ENCODE measurements at places on chromosomes 5 and 9.
A peak's percentile ranks its signal among the peaks of the same experiment; 100 is the strongest.

DNA sequence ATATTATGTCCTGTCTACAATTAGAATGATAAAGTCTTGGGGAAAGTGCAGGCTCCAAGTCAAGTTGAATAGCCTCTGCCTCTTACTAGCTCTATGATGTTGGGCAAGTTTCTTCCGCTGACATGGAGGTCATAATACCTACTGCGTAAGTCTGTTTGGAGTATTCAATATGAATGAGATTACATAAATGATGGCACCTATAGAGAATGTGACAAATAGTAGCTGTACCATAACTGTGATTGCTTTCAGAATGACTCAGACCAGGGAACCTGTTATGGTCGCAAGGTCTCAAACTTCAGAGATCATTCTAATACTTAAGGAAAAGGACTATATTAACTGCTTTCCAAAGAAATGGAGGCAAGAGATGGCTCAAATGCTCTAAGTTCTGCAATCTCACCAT, 94.0 kb upstream of the ABCA1 start:
- DNase-seq, result no peak

- no peak for DNase-seq
These were observed 10.6 kb upstream of the PARP8 start for GRCh38 chr5:50655810-50656205.

DNA sequence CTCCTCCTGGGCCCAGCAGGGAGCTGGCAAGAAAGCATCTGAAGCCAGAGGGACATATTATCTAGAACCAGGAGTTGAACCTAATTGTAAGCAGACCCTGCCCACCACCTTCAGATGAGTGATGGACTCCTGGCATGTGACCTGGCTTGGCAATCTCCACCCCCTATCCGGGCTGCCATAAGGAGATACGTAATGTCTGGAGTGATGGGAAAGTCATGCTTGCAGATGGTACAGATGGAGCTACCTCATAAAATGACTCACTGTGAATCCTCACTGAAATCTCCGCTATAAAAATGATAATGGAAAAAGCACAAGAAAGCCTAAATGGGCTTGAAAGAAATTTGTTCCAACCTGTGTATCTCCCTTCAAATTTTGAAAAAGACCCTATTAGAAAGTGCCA, 157.5 kb downstream of the DMRT2 start:
- DNase-seq, result no peak

DNA sequence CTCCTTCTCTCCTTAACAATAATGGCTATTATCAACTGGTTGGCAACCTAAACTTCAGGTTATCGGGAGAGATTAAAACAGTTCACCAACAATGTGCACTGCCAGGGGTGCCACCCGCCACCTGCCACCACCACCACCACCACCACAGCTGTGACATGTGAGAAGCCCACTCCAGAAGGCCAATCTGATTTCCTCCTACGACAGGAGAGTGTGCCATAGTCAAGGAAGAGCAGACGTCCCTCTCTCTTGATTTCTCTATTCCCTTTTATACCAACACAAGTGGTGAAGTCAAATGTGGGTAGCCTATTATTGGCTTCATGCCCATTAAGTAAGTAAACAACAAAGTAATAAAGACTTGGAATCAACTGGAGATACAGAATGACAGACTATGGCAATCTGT, 22.4 kb downstream of the GNAQ start:
- no peak for DNase-seq

DNA sequence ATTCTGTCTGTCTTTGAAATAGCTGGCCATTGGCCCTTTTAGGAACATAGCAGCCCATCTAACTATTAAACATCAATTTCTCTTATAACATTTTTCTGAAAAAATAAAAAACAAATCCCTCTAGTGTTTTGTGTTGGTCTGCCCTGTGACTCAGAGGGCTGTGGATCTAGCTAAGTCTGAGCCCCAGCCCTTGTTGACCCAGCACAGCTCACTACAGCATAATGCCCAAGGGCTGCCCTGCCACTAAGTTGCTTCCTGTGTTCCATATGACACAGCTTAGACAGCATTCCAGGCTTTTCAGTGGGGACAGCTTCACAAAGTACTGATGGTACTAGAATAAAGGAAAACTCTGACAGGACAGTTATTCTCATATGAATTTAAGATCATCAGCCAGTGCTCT, 136.0 kb downstream of the SCAMP1 start:
- DNase-seq, result no peak

- peak; percentile 84 for DNase-seq
These were observed 46.5 kb downstream of the RXRA start for GRCh38 chr9:134372581-134373267.

GRCh38 chr9:81607593-81608288, 81.6 kb downstream of the TLE1 start:
- DNase-seq, result no peak

GRCh38 chr9:136847088-136847825, 2.0 kb upstream of the PHPT1 start:
- peak; percentile 37 for DNase-seq

- DNase-seq, result peak; percentile 64
These were observed 872 bp upstream of the SMIM3 start for GRCh38 chr5:150777685-150778084.

DNA sequence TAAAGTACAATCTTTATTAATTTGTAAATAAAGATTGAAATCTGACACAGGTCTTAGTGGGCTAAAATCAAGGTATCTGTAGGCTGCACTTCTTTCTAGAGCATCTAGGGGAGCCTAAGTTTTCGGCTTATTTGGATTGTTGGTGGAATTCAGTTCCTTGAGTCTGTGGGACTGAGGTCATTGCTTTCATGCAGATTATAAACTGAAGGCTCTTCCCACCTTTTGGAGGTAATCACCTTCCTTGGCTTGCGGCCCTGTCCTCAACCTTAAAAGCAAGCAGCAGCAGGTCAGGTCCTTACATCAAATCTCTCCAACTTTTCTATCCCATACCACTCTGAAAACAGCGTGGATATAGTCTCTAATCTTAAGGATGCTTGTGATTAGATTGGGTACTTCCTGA, 25.9 kb downstream of the MAT2B start:
- no peak for DNase-seq

DNA sequence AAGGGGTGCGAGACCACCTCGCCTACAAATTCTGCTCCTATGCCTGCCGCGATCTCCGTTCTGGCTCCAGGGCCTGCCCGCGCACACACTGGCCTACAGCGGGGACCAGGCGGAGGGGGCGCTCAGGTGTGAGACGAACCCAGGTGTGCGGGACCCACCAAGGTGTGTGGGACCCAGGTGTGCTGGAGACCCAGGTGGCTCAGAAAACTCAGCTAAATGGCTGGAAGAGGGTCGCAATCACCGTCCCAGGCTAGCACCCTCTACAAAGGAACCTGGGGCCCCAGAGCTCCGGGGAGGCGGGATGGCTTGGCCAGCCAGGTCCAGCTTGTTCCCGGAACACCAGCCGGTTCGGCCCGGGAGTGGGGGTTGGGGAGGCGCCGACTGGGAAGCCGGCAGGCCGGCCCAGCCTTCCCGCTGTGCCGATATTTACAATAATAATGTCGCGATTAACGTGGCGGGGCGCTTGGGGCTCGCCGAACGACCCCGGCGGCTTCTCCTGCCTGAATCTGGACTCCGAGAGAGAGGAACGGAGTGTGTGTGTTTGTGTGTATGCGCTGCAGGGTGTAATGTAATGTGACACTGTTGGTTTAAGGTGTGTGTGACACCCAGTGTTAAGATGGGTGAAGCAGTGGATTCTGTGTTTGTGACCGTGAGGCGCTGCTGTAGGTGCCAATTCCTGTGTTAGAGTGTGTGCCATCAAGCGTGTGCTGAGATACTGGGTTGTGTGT, 1.4 kb downstream of the PCDH1 start:
- no peak for DNase-seq

DNA sequence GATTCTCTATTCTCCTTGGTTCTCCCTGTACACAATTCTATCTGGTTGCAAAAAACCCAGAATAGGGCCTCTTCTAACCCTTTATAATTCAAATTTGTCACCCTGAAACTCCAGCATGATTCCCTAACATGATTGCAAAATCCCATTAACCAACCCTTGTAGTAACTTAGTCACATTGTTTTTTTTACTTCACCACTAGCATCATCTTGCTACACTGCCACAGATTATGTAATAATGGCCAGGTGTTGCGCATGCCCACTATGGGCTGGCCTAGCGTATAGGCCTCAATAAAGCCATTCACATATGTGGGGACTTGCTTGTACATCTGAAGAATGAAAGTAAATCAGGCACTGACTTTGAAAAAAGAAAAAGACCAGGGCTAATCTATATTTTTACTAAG, 25.7 kb downstream of the FAM170A start:
- DNase-seq, result peak; percentile 70

GRCh38 chr9:136029556-136029955, 65.5 kb downstream of the NACC2 start:
- DNase-seq, result no peak

- DNase-seq, result no peak
These were observed 205.5 kb upstream of the TARS1 start for GRCh38 chr5:33235304-33235703.

- no peak for DNase-seq
These were observed 28.3 kb downstream of the IARS1 start for GRCh38 chr9:92265154-92265553.

DNA sequence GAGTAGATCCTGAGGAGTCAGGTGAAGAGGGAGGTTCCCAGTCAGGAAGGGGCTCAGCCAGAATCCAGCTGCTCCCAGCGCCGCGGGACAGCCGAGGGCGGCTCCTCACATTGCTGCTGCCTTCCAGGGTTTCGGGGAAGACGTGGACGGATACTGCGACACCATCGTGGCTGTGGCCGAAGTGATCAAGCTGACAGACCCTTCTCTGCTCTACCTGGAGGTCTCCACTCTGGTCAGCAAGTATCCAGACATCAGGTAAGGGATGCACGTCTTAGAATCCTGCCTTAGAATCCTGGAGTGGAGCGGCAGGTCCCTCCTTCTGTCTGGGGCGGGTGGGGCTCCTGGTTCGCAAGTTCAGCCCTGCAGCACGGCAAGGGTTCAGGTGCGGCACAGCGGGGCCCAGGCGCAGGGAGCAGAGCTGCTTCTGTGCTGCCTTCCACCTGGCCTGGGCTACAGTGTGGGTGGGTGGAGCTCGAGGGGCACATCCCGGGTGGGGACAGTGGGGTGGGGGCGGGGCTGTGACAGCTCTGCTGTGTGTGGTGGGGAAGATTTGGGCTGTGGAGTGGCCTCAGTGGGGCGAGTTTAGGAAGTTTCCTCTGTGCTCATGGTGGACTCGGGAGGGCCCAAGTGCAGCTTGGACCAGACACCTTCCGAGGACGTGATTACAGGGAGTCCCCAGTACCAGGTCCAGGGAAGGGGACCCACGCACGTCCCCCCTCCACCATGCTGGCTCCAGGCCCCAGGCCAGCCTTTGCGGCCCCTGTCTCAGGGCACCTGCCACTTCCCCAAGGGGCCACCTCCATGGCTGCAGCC, 22.8 kb downstream of the EXOC3 start:
- DNase-seq, result no peak

- no peak for DNase-seq
These were observed 37.8 kb downstream of the RALGPS1 start for GRCh38 chr9:126952205-126952977.

DNA sequence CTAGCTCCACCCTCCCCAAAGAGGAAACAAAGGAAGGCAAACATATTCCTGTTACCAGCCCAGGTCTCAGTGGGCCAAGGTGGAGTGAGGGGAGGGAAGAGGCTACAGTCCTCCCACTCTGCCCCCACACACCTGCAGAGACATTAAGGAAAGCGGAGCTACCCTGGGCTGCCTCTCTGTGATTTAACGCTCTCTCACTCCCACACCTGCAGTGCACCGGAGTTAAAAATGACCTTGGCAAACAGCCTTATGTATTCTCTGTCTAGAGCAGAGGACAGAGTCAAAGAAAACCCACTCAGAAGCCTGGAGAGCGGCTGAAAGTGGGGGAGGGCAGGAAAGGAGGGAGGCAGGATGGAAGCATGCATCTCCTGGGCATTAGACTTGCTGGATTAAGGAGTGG, 32.7 kb downstream of the KCNIP1 start:
- no peak for DNase-seq

DNA sequence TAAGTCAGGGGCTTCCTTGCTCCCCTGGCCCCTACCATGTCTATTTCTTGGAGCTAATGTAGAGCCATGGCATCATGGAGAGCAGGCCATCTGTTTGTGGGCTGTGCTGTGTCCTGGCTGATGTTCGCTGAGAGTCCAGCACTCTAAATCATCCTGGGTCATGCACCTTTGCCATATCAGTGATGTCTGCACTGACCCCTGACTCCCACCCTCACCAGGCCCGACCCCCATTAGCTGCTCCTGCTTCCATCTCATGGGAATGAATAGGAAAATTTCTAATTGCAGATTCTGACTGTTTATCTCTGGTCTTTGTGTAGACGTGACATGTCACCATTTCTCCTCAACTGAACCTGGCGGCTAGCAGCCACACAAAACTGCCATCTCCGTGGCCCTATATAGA, 236.9 kb downstream of the NSG2 start:
- no peak for DNase-seq

DNA sequence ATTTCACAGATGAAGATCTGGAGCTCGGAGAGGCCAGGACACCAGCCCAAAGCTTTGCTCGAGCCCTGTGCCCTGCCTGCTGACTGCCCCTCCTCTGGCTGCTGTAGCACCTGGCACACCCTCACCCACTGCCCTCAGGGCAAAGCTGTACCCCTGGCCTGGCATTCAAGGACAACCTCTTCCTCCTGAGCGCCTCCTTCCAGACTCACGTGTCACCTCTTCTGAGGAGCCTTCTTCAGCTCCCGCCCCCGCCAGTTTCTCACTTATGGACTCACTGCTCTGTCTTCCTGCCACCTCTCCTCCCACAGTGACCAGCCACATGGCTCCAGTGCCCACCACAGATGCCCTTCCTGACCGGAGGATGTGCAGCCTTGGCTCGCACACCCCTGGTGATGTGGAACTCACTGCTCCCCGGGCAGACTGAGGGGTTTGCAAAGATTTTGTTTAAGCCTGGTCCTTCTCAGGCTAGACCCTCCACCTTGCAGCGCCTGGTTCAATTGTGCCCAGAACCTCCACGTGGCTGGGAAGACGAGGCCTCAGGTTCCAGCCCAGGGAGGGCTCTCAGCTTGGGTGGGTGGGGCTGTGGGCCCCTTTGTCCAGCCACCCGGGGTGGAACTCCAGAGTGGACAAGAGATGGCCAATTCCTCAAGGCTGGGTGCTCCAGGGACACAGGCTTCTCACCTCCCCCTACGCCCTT, 46.6 kb upstream of the PHYKPL start:
- DNase-seq, result no peak

GRCh38 chr9:13281356-13282016, 2.0 kb upstream of the MPDZ start:
- no peak for DNase-seq

GRCh38 chr5:95900383-95900958, 61.2 kb downstream of the ELL2 start:
- no peak for DNase-seq

GRCh38 chr5:179616002-179616594, 7.4 kb downstream of the HNRNPH1 start:
- no peak for DNase-seq

GRCh38 chr5:42631241-42631640, 125.4 kb upstream of the CCDC152 start:
- no peak for DNase-seq

- no peak for DNase-seq
These were observed 7.1 kb downstream of the CAVIN4 start for GRCh38 chr9:100584951-100585350.

- no peak for DNase-seq
These were observed 190.8 kb downstream of the ARHGEF28 start for GRCh38 chr5:73816656-73817420.

- DNase-seq, result no peak
These were observed 85.6 kb downstream of the SLC28A3 start for GRCh38 chr9:84254972-84255371.

Data from inflammatory macrophage treated with lipopolysaccharide for 1 hour (primary cell).